ENCODE measurements at places on chromosomes 13 and 19.
A peak's percentile ranks its signal among the peaks of the same experiment; 100 is the strongest.

GRCh38 chr13:75395066-75395465 is 86.9 kb downstream of the TBC1D4 start:
- DNase-seq = no peak

- DNase-seq = no peak
Observed at GRCh38 chr19:39795001-39795400, 16.3 kb downstream of the LEUTX start.

- no peak for DNase-seq
Observed at GRCh38 chr13:78601124-78601873, 2.1 kb downstream of the POU4F1 start.

- no peak for DNase-seq
Observed at GRCh38 chr13:52695856-52696255, 43.2 kb downstream of the SUGT1 start.

DNA sequence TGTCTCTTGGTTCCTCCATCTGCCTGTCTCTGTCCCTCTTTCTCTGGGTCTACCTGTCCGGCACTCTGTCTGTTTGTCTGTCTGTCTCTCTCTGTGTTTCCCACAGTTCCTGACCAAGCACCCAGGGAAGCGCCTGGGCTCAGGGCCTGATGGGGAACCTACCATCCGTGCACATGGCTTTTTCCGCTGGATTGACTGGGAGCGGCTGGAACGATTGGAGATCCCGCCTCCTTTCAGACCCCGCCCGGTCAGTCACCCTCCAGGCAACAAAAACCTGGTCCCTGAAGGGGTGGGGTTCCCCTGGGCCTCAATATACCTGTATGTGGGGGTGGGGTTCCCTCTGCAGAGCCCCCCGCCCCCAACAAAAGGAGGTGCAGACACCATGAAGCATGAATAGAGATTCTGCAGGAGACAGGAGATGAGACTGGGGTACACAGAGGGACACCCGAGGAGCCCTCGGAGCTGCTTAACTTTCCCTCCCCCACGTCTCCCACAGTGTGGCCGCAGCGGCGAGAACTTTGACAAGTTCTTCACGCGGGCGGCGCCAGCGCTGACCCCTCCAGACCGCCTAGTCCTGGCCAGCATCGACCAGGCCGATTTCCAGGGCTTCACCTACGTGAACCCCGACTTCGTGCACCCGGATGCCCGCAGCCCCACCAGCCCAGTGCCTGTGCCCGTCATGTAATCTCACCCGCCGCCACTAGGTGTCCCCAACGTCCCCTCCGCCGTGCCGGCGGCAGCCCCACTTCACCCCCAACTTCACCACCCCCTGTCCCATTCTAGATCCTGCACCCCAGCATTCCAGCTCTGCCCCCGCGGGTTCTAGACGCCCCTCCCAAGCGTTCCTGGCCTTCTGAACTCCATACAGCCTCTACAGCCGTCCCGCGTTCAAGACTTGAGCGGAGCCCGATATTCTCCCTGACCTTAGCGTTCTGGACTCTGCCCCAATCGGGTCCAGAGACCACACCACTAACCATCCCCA is 2.6 kb upstream of the CACNG7 start:
- peak; percentile 93 for DNase-seq

- no peak for DNase-seq
Observed at GRCh38 chr13:39531646-39532045, 71.3 kb downstream of the LHFPL6 start.

DNA sequence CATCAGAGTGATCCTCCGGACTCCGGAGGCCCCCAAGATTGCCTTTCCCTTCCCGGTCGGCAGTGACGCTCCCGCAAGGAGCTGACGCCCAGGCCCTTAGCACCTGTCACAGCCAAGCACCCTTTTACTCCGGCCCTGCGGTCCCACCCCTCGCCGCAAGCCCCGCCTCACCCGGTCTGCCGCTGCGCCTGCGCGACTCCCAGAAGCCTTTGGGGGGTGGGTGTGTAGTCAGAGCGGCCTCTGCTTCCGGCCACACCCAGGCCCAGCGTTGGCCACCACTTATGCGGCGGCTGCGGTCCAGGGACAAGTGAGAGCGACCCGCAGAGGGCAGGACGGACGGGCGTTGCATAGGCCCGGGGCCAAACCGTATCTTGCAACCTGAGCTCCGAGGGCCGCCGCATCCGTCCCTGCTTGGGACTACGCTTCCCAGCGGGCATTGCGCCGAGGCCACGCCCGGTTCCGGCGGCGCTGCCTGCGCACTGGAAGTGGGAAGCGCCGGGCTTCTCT is 441 bp upstream of the ZFP28 start:
- DNase-seq = peak; percentile 91

- DNase-seq = peak; percentile 65
Observed at GRCh38 chr19:3981736-3982681, 3.3 kb downstream of the EEF2 start.

- no peak for DNase-seq
Observed at GRCh38 chr19:22088541-22089144, 36.4 kb downstream of the ZNF257 start.

DNA sequence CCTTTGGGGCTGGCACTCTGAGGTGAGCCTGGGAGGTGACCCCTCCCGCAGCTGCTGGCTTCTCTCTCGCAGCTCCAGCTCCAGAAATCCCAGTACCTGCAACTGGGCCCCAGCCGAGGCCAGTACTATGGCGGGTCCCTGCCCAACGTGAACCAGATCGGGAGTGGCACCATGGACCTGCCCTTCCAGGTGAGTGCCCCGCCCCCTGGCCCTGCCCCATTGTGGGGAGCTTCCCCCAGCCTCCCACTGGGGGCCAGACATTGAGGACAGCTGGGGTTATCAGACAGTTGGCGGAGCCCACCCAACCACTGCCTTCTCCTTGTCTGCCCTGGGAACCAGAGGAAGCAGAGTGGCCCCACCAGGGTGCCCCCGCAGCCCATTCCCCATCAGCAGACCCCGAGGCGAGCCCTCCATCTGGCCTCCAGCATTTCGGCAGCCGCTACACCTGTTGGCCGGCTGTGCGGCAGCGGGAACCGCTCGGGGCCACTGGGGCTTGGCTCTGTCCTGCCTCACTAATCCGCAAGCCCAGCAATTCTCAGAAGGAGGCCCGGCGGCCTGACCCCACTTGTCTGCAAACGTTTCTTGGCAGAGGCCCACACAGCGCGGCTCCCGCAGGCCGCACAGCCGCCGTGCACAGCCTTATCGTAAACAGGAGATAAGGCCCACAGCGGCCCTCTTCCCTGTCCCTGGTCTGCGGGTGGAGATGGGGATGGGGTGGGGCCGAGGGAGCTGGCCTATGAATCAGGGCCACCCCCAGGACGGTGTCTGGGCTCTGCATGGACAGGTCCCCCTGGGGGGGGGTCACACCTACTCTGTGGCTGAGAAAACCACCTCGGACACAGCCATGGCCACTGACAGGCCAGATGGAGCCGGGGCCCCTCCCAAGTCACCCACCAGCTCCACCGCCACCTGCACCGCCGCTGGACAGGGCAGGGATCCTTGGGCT is 48.0 kb downstream of the COMP start:
- no peak for DNase-seq

DNA sequence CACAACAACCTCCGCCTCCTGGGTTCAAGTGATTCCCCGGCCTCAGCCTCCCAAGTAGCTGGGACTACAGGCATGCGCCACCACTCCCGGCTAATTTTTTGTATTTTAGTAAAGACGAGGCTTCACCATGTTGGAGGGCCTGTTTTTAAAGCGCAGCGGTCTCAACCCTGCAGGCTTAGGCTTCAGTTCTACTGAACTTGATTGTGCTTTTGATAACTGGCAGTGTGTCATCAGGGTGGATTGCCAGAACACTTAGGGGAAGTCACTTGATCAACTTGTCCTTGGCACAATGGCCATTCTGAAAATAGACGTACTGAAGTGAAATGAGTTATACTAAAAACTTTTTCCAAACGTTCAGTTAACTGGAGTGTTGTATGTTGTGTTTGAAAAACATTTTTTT is 472.2 kb downstream of the KLF5 start:
- no peak for DNase-seq

GRCh38 chr13:96982672-96983071 is 11.6 kb downstream of the OXGR1 start:
- DNase-seq = no peak

DNA sequence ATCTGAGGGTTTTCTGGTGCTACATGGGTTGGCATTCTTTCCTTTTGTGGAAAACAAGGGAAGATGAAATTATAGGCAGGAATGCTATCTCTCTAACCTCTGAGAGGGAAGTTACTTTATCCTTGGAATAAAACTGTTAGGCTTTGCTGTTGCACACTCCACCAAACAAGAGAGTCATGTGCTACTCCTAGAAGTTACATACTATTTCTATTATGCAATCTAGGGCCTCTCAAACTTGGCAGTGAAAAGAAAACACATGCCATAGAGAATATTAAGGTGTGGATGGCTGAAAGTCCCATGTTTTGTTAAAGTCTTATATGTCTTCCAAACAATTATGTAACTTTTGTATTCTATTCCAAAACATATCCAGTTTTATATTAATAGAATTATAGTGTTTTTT is 367.9 kb downstream of the SLC7A1 start:
- DNase-seq = no peak

DNA sequence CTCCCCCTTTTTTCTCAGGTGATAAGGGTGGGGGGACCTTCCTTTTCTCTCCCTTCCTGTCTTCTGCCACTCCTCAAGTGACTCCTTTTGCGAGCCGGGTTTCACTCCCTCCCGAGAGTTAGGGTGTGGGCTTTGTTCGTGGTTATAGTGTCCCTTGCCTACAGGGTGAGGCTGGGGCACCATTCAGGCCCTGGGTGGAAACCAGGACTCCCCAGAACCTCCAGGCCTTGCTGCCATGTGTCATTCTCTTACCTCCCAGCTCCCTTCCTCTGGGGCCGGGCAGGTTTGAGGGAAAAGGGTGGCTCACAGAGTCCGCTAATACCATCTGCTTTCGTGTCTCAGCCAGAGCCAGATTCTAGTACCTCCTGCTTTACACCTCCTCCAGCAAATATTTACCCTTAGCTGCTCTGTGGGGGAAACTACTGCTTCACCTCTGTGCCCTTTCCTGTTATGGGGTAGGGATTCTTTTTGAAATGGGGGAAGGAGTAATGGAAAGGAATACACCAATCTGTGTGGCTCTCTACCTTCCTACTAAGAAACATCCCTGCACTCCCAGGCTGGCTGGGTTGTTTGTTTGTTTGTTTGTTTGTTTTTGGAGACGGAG is 2.8 kb downstream of the ACTN4 start:
- no peak for DNase-seq

DNA sequence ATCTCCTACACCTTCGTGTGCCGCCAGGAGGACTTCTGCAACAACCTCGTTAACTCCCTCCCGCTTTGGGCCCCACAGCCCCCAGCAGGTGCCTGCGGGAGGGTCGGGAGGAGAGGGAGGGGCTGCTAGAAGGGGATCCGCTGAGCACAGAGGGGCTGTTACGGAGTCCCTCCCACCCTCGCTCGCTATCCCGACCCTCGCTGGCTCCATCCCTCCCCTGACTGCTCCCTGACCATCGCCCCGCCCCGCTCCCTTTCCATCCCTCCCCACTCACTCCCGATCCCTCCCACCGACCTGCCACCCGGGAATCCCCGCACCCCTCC is 780 bp downstream of the CD177 start:
- DNase-seq = no peak

GRCh38 chr13:26133286-26133685 is 81.5 kb upstream of the SHISA2 start:
- no peak for DNase-seq

DNA sequence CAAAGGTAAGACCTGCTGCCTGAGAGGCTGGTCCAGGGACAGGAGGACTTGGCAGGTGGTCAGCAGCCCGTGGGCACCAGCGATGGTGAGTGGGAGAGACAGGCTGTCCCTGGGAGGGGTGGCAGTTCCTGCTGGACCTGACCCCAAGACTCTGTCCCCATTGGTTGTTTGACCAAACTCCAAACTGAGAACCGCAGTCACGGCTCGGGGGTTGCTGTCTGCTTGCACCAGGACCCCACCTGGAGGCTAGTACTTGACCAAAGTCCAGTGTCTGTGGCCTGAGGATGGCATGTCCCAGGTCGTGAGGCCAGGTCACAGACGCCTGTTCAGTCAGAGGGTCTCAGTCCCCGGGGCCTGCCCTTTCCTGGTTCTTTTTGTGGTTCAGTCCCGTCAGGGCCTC is 9.9 kb upstream of the ZNF14 start:
- DNase-seq = no peak

DNA sequence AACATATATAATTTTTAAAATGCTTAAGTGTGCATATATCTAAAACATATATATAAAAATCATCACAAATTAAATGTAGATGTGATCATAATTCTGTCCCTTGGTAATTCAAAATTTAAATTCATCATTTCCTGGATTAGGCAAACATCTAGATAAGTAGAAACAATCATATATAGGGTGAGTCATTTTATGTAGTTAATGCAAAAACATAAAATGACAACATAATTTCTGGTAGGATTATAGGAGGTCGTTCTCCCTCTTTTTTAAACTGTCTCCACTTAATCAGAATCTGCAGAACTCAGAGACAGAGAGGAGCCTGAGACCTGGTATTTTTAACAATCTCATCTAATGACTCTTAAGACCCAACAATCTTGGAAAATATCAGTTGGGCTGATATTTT is 333.4 kb downstream of the KCTD12 start:
- no peak for DNase-seq

DNA sequence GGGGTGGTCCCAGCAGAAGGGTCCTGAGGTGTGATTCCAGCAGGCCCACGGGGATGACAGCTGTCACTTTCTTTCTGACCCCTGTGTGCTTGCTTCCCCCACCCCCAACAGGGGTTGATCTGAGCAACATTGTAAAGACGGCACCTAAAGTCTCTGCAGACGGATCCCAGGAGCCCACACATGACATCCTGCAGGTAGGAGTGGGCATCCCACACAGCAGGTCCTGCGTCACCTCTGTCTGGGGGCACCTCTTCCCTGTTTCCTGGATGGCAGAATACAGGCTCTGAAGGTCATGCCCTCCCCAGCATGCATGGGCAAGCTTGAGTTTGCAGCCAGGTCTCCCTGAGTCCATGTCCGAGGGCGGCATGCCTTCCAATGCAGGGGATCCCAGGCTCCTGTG is 10.5 kb downstream of the ARMC6 start:
- no peak for DNase-seq

- peak; percentile 70 for DNase-seq
Observed at GRCh38 chr19:27774827-27775226, 1438.1 kb downstream of the UQCRFS1 start.

GRCh38 chr13:28392428-28392827 is 102.5 kb downstream of the FLT1 start:
- no peak for DNase-seq

DNA sequence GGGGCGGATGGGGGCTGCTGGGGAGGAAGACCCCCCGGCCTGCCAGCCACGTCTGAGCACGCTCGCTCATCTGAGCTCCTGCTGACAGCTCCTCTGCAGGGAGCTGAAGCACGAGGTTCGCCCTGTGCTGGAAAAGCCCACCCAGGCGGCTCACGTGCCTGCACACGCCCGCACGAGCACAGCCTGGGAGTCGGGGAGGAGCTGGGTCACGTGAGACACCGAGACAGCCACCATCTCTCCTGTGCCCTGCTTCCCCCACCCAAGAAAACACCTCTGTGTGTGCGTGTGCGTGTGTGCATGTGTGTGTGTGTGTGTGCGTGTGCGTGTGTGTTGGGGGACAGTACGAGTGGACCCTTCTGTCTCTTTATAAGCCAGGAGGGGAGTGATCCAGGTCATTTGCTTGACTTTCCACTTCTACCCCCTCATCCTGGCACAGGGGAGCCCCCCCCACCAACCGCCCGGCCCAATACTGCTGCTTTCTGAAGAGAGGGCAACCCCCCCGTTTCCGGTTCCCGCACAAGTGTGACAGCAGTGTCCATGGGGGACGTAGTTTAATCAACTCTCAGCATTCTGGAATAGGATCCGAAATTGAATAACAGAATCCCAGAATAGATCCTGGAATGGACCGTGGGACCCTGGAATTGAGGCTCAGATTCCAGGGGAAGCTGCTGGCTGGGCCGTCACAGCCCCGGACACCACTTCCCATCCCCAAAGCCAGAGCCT is 42.5 kb downstream of the CELF5 start:
- no peak for DNase-seq

GRCh38 chr19:17109962-17110598 is 34.5 kb downstream of the MYO9B start:
- no peak for DNase-seq

All from activated CD8-positive, alpha-beta memory T cell treated with anti-CD3 and anti-CD28 coated beads, Interleukin-2, amount 50 U/mL, for 48 hours (primary cell).